HFFc6 (cell line): ENCODE measurements at places on chromosomes 3 and 15.

- DNase-seq = no peak
These were observed 56.8 kb downstream of the TMEM41A start for GRCh38 chr3:185442031-185442430.

- peak; percentile 44 for DNase-seq
These were observed 21.6 kb downstream of the UACA start for GRCh38 chr15:70741677-70742293.

DNA sequence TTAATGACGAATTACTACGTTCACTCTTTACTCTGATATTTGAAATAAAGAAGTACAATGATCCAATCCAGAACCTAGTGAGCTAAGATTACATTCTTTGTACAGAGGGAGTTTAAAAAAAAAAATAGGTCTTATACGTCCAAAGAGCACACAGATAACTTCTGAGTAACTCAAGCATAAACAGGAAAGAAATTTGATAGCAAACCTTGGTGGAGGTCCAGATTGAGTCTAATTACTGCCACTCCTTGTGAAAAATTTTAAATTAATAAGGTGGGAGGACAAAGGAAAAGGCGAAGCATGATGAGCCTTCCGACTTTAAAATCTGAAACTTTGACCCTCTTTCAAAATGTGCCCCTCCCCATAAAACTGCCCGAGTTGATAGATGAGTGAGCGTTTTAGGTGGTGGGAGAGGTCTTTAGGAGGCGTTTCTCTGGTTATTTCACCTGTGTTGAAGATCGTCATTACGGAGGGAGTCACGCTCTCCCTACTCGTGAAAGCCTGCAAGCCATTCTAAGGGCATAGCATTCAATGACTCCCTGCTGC is 127.0 kb upstream of the ROBO2 start:
- DNase-seq = no peak

GRCh38 chr3:140167600-140168281 is 232.8 kb downstream of the CLSTN2 start:
- no peak for DNase-seq

GRCh38 chr15:76577879-76578512 is 241.4 kb downstream of the ISL2 start:
- no peak for DNase-seq

GRCh38 chr3:48142316-48142870 is 45.8 kb downstream of the CDC25A start:
- no peak for DNase-seq

DNA sequence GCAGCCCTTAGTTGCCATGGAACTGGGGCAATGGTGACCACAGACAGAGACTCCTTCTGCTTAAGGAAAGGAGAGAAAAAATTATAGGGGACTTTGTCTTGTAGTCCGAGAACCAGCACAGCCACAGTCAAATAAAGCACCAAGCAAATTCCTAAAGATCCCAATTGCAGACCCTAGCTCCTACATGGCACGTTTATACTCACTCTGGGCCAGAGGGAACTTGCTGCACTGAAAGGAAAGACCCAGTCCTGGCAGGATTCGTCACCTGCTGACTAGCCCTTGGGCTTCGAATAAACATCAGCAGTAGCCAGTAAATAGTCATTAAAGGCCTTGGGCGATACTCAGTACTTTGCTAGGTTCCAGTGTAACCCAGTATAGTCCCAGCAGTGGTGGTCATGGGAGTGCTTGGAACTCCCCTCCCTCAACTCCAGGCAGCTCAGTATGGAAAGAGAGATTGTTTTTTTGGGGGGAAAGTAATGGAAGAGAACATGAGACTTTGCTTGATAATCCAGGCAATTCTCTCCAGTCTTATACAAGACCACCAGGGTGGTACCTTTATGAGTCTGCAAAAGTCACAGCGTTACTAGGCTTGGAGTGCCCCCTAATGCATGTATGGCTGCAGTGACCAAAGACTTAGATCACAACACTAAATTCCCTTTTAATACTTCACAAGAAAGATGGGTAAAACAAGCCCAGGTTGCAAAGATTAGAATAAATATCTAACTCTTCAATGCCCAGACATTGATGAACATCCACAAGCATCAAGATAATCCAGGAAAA is 66.4 kb upstream of the AGTR1 start:
- DNase-seq = no peak

DNA sequence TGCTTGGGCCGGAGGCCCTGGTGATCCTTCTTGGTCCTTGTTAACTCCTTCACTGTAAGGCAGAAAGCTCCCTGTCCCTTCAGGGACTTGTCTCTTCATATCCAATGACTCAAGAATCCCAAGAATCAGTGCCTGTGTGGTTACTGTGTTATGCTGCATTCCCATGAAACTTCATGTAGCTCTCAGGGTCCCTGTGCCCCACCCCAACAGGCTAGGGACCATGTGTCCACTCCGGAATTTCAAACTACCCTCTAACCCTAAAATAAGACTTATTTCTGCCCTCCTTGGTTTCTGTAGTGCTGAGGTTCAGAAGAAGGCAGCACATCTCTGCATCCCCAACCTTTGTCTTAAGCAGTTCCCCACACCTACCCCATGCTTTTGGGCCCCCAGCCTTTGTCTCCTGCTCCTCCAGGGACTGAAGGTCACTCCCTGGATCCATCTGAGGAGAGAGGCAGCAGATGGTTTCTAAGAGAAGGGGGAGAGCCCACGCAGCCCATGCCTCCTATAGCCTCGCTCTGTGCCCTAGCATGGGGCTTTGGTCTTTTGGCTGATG is 531 bp upstream of the MAP1A start:
- DNase-seq = peak; percentile 47

- DNase-seq = no peak
These were observed 84.5 kb downstream of the ASB7 start for GRCh38 chr15:100686725-100687473.

- no peak for DNase-seq
These were observed 35.1 kb downstream of the DPH3 start for GRCh38 chr3:16229681-16230080.

GRCh38 chr3:95246413-95246812 is 1183.6 kb downstream of the NSUN3 start:
- DNase-seq = no peak

DNA sequence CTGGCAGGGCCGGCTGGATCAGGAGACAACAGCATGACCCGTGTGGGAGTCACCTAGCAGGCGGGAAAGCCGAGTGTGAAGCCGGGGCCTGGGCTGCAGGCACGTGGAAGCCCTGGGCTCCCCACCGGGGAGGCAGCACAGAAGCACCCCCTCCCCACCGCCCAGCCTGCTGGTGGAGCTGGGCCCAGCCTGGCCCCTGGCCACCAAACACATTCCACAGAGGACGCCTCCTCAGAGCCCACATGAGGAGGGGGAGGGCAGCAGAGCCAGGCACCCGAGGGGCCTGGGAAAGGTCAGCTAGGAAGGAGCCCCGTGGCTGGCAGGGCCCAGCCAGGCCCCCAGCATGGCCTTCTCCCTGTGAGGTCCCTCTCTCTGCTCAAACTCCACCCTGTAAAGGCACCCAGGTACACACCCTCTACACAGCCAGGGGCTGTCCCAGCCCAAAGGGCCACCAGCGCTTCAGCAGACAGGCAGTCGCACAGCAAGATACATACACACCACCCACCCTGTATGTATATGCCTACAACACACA is 4.5 kb downstream of the PLXNB1 start:
- DNase-seq = no peak

- DNase-seq = peak; percentile 48
These were observed 23.1 kb downstream of the SRGAP3 start for GRCh38 chr3:9226326-9226725.

- no peak for DNase-seq
These were observed 325.1 kb downstream of the CACNA2D3 start for GRCh38 chr3:54447427-54447826.

DNA sequence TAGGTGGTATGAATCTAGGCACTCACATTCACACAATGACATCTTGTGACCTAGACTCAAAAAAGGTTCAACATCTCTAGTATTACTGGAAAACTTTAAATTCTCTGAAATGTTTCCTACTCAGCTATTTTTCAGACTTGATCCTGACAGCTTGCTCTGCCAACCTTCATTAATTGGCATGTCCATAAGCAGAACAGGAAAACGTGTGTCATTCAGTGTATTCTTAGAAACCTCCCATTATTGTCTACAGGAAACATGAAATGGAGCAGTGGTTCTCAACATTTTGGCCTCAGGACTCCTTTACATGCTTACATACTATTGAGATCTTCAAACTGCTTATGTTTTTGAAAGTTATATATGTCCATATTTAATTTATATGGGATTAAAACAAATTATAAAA is 363.2 kb downstream of the NAALADL2 start:
- no peak for DNase-seq

DNA sequence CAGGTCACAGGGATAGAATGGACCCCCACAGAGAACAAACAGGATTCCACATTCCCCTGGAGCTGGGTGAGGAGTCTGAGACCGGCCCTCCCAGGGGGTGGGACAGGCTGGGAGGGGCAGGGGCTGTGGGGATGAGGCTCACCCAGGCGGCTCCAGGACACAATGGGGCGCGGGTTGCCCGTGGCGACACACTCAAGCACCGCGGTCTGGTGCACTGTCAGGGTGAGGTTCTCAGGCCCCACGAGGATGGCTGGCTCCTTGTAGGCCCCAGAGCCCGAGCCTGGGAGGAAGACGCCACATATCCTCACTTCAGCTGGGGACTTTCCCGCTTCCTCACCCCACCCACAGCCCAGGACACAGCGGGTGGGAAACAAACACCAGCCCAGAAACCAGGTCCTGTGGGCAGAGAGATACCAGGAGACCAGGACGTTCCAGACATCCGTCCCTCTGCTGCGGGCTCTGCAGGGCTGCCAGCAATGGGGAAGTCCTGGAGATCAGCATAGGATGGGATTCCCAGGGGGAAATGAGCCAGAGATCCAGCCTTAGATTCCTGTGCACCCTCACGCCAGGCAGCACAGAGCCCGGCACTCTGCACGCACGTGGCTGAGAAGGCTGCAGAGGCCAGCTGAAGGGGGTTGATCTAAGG is 30.2 kb downstream of the RNU5B-1 start:
- DNase-seq = no peak
